ENCODE measurements at places on chromosomes 11 and 22.

GRCh38 chr22:45502215-45503049, at the start of gene FBLN1:
Gene FBLN1, plus strand, starts transcription at chr22:45502883. Its CDS starts 103 bp downstream, at chr22:45502986.
- no peak for DNase-seq

DNA sequence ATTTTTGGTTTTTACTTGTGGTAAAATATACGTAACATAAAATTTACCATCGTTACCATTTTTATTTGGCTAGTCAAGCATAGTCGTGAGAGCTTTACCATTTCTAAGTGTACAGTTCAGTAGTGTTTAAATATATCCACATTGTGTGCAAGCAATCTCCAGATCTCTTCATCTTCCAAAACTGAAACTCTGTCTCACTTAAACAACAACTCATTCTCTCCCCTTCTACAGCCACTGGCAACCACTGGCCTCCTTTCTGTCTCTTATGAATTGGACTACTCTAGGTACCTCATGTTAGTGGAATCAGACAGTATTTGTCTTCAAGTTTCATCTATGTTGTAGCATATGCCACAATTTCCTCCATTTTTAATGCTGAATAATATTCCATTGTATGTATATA, 37.4 kb downstream of the SMC1B start:
- no peak for DNase-seq

GRCh38 chr11:39255648-39256047, 2203.8 kb downstream of the LRRC4C start:
- DNase-seq = no peak

DNA sequence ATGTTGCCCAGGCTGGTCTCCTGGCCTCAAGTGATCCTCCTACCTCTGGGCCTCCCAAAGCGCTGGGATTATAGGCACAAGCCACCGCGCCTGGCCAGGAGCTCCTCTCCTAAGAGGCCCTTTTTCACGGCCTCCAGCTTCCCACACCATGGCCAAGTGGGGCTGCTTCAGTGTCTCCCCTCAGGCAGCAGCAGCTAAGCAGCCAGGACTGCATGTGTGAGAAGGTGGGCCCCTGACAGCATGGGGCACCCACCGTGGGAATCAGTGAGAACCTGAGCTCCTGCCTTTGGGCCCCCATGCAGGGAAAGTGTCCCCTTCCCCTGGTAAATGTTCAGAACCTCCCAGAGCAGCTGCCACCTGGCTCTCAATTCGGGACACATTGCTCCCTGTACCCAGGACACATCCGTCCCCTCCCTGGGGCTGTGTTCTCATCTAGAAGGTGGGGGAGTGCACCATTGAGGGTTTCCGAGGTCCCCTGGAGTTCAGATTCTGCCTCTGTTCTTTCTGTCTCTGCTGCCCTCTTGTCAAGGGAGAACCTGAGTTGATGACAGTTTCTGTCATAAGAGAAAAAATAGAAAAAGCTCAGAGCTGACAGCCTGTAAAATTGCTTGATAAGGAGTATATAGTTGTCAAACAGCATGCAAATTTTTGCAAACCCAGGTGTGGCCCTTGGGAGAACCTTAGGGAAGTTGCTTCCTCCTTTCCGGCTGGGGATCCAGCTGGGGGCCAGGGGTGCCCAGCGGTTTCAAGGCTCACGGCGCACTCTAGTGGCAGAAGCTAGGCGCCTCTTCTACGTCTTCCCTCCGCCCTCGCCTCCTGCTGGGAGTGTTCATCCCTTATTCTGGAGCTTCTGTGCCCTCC, 29.7 kb downstream of the FAM83F start:
- peak; percentile 51 for DNase-seq

DNA sequence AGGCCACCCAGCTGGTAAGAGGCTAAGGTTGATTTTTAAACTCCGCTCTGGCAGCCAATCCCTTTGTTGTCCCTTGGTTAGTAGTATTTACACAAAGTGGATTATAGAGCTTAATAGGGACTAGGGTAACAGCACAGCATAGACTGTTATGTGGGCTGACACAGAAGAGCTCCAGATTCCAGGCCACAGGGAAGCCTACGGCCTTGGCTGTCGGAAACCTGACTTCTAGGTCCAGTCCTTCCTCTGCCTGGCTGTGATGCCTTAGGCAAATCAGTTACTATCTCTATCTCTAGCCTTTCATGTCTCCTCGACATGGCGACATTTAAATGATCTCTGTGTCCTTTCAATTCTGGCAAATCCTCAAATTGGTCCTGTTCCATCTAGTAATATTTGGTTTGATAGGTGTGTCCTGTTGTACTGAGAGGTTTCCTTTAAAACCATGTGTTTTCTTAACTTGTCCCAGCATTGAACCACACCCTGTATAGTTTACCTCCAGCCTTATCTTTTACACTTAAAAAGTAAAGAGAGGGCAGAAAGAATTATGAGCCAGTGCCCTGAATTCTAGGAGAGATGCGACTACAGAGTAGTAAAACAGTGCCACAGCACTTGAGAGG, 4.2 kb downstream of the MMP1 start:
- DNase-seq = no peak

All from IMR-90 (cell line).